SK-N-SH (cell line): ENCODE measurements at places on chromosomes 3 and 15. TPM values are rescaled to one million over a fixed set of nuclear protein-coding genes. Genes with fewer than 3 reads are reported as not detected.

Gene WDR93
- 0.35 and 0.57 TPM in 2 replicates for polyA plus RNA-seq

Gene BOC
- 5.8 and 6.6 TPM in 2 replicates for polyA plus RNA-seq

Gene ITIH3
- 4.3 and 5.3 TPM in 2 replicates for polyA plus RNA-seq

GRCh38 chr3:14042680-14043079 is 82.0 kb downstream of the CHCHD4 start:
- no peak for DNase-seq
- no peak overlapping the region for H3K4me3 ChIP-seq
- no peaks in the 10 kb centered on the region for H3K27me3 ChIP-seq
- H3K4me1 ChIP-seq: no peaks in the 10 kb centered on the region
- no peaks in the 10 kb centered on the region for H3K36me3 ChIP-seq
- H3K27ac ChIP-seq: no peak overlapping the region

GRCh38 chr15:61410662-61411061 is 181.6 kb upstream of the RORA start:
- H3K4me3 ChIP-seq: no peak overlapping the region
- H3K4me1 ChIP-seq: no peaks in the 10 kb centered on the region
- no peaks in the 10 kb centered on the region for H3K27me3 ChIP-seq

- peaks cover 67% of the 10 kb centered on the region for H3K4me1 ChIP-seq
- H3K27ac ChIP-seq: no peak overlapping the region
- no peak overlapping the region for H3K4me3 ChIP-seq
- no peaks in the 10 kb centered on the region for H3K27me3 ChIP-seq
- no peaks in the 10 kb centered on the region for H3K36me3 ChIP-seq
Observed at GRCh38 chr3:128423525-128424147, 43.1 kb downstream of the DNAJB8 start.

DNA sequence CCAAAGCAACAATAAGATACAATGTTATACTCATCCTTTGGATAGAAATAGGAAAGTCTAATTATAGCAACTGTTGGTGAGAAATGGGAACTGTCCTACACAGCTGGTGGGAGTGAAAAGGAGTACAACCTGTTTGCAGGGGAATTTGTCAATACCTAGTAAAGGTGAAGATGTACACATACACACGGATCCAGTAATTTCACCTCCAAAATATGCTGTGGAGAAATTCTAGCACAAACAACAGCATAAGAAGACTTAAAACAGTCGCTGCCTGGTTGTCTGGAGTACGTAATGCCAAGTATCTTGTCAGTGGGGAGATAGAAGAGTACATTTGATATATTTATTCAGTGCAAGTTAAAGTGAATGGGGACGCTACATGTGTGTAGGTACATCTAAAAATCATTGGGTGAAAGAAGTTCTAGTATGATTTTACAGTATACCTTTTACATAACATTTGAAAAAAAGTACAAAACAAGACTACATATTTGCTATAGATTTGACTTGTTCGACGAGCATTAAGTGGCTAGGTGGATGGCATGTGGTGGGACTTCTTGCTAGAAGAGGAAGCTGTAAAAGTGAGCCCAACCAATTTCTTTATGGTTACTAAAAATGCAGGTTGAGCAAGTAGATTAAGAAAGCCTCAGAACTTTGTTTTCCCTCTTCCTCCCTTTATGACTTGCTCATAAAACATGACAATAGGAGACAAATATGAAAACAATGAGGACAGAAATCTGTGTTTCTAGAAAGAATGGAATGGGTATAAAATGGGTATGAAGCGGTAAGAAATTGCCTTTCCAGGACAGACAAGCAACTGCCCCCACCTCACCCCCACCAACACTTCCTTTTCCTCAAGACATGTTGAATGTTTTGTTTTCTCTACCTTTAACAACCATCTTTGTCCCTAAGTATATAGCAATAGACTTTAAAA is 50.2 kb upstream of the CCR4 start:
- no peak overlapping the region for H3K27ac ChIP-seq
- DNase-seq: no peak
- no peaks in the 10 kb centered on the region for H3K4me1 ChIP-seq

GRCh38 chr3:87209111-87209510 is 18.0 kb upstream of the CHMP2B start:
- no peak for DNase-seq
- no peak overlapping the region for H3K4me3 ChIP-seq
- H3K27me3 ChIP-seq: peaks cover 3% of the 10 kb centered on the region; the same call in 1 of the 2 replicates
- H3K36me3 ChIP-seq: no peaks in the 10 kb centered on the region
- no peaks in the 10 kb centered on the region for H3K4me1 ChIP-seq
